ENCODE measurements at places on chromosomes 16 and 17.

- no peak for DNase-seq
These were observed 13.9 kb downstream of the GALNS start for GRCh38 chr16:88842806-88843205.

GRCh38 chr17:77248216-77249114, 107.7 kb downstream of the SEC14L1 start:
- DNase-seq: no peak

DNA sequence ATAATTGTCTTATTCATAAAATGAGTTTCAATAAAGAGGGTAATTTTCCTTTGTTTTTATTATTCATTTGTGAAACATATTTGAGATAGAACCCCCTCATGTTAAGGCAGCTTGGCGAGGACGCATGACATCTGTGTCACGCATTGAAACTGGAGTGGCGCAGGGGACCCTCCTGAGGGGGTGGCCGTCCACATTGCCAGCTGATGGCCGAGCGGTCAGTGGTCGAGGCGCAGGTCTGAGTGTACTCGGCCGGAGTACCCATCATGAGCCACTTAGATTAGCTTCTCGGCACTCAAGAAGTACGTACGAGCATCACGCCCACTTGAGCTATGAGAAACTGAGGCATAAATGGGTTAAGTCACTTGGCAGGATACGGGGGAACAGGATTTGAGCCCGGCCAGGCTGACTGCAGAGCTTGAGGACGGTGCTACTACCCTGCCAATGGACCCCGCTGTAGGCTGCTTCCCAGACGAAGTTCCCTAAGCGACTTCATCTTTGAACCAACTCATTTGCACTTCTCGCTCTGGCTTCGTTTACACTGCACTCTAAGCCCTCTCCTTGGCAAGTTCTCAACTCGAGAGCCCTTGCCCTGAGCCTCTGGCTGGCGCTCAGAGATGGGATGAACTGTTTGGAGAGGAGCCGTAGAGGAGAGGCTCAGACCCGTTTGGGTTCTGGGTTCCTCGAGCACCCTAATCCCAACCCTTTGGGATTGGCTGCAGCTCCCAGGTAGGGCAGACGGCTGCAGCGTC, 91.8 kb downstream of the SDK2 start:
- DNase-seq: no peak

DNA sequence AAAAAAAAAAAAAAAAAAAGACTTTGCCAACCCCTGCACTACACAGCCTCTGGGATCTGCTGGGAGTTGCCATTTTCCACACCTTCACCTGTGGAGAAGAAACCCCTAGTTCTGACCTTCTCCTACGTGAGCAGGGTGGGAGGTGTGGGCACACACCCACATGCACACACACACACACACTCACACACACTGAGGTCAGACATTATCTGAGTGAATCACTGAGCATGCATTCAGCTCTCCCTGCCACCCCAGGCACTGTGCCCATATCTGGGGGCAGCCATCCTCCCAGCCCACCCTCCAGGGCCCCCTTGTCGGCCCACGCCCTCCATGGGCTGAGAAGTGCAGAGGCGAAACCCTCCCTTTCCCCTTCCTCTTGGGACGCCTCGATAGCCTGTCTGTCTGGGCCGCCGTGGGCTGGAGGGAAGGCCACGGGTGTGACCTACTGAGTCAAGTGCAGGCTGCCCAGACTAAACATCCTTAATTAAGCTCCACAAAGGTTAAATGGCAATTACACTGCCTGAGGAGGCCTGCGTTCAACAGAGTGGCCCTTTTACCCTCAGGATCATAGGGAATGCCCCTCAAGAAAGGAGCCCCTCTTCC, 143.8 kb downstream of the C16orf95 start:
- no peak for DNase-seq

DNA sequence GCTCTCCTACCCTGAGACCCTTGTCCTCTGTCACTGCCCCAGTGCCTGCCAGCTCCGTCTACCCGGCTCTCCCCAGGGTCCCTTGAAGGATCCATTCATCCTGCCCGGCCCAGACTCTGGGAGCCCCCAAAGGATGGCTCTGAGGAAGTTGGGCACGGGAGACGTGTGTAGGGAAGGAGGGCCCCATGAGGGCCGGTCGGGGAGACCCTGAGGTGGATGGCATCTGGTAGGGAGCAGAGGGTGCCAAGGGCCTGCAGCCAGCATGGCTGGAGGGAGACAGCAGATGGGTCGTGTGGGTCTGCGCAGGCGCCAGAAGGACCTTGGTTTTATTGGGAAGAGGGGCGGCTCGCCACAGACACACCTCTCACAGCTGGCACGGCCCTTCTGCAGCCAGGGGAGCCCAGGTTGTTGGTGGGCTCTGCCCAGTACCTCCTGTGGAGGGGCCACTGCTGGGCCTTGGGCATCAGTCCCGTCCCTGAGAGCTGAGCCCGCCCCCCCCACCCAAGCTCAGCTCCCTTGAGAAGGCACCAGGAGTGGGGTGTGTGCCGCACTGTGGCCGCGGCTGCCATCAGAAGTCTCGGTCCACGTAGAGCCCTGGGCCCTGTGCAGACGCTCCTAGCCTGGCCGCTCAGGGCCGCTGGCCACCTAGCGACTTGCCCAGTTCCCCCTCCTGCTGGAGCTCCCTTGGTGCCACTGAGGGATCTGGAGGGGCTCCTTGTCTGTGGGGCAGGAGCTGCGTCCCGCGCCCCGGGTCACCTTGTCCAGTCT, 16.0 kb downstream of the KCTD5 start:
- DNase-seq: no peak

GRCh38 chr17:80264205-80265075, 3.8 kb downstream of the RNF213 start:
- no peak for DNase-seq

GRCh38 chr17:75093548-75094158, 5.9 kb downstream of the SLC16A5 start:
- DNase-seq: no peak

DNA sequence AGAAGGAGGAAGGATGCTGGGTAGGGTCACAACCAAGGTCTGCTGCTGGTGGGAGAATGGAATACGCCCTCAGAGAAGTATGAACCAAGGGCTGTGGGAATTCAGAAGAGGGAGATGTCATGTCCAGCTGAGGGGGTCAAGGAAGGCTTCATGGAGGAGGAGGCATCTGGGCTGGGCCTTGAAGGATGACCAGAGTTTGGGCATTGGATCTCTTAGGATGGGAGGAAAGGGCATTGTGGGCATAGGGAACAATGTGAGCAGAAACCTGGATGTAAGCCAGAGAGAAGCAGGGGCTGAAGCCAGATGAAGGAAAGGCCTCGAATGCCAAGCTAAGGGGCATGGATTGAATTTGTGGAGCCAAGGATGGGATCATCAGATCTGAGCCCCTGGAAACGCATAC, 49.2 kb upstream of the MAP3K14 start:
- DNase-seq: no peak

All from vagina (tissue), 2 donors.